ENCODE measurements at places on chromosomes 1 and 21.

- DNase-seq = no peak
Observed at GRCh38 chr1:178551307-178551706, 38.4 kb downstream of the TEX35 start.

DNA sequence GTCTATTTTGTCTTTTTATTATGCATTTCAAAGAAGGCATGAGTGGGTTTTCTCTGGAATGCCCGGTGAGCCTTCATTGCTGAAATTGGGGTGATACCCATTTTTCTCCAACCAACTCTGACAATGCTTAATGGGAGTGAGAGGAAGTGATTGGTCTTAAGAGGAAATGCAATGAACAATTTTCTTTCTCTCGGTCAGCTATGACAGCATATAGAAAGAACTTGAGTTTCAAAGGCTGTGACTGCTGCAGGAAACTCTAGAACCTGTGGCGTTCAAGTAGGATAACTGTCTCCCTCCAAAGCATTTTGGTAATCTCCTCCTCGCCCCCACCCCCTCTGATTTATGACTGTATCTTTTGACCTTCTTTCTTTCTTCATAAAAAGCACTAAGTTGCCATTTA is 155.9 kb downstream of the LYPLAL1 start:
- DNase-seq = no peak

- no peak for DNase-seq
Observed at GRCh38 chr1:211892577-211892976, 62.0 kb upstream of the LPGAT1 start.

DNA sequence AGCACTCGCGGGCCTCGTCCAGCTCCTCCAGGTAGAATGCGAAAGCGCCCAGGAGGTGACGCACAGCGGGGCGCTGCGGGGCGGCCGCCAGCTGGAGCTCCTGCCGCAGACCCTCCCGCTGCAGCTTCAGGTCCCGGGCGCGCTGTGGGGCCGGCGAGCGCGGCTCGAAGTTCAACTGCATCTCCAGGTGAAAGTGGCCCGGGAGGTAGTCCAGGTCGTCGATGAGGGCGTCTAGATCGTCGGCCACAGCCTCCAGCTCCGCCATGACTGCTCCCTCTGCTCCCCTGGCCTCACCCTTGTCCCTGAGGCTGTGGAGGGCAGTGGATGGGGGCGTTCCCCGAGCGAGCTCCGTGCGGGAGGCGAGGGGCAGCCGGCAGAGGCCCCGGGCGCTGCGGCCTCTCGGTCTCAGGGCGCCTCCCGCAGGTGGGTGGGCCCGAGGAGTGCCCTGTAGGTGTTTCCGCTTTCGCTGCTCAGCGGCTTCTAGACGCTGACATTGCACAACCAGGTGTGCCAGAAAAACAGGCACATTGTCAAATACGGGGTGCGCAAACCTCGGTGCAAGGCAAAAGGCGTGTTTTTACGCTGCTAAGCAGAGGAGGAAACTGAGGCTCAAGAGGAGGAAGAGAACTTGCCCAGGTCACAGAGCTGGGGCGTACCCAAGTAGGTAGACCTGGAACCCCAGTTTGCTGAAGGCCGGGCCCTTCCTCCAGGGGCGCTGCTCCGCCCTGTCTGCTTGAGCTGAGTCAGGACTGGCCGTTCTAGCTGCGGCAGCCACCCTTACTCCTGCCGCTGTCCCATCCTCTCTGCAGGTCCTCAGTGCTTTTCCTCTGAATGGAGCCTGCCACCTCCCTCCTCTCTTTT is at the start of gene TTC22:
Gene TTC22, minus strand, starts transcription at position 425 of the 861 bp plus-strand sequence. Its CDS starts 160 bp downstream, at position 265.
- DNase-seq = peak; percentile 37

DNA sequence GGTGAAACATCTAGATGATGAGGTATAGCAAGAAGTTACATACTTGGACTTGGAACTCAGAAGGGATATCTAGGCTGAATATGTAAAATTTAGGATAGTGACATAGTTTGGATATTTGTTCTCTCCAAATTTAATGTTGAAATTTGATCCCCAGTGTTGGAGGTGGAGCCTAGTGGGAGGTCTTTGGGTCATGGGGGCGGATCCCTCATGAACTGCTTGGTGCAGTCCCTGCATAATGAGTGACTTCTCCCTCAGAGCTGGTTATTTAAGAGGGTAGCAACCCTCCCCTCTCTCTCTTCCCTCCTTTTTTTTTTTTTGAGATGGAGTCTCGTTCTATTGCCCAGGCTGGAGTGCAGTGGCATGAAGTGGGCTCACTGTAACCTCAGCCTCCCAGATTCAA is 15.5 kb downstream of the ST3GAL3 start:
- no peak for DNase-seq

- no peak for DNase-seq
Observed at GRCh38 chr1:94317790-94318188, 80.4 kb upstream of the ARHGAP29 start.

GRCh38 chr1:91555074-91555730 is 54.6 kb downstream of the CDC7 start:
- DNase-seq = no peak

- no peak for DNase-seq
Observed at GRCh38 chr1:185610954-185611353, 123.2 kb upstream of the HMCN1 start.
